ENCODE measurements at places on chromosomes 16 and 17. TPM values are rescaled to one million over a fixed set of nuclear protein-coding genes. Genes with fewer than 3 reads are reported as not detected.

DNA sequence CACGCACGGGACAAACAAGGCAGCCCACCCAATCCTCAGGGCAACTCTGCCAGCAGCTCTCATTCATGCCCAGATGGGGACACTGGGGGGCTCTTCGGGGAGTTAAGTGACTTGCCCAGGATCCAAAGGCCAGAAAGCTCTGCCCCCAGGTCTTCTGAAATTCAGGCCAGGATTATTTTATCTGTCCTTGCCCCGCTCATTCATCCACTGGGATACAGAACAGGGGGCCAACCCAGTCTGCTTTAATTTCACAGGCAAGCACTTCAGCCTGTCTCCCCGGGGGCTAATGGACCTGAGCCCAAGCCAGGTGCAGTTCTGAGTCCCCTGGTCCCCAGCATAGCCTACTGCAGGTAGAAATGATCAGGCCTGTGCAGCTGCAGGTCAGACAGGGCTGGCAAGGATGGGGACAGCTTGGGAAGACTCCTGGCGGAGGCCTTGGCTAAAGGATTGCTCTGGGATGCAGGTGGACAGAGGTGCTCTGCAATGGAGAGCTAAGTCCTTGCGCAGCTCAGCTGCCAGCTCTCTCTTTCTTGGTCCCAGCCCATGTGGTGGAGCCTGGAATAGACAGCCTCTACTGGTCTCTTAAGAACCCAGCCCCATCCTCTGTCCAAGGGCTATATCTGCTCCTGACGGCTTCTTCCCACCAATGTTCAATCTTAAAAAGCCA is 766 bp upstream of the B3GNT9 start:
- DNase-seq, result no peak

DNA sequence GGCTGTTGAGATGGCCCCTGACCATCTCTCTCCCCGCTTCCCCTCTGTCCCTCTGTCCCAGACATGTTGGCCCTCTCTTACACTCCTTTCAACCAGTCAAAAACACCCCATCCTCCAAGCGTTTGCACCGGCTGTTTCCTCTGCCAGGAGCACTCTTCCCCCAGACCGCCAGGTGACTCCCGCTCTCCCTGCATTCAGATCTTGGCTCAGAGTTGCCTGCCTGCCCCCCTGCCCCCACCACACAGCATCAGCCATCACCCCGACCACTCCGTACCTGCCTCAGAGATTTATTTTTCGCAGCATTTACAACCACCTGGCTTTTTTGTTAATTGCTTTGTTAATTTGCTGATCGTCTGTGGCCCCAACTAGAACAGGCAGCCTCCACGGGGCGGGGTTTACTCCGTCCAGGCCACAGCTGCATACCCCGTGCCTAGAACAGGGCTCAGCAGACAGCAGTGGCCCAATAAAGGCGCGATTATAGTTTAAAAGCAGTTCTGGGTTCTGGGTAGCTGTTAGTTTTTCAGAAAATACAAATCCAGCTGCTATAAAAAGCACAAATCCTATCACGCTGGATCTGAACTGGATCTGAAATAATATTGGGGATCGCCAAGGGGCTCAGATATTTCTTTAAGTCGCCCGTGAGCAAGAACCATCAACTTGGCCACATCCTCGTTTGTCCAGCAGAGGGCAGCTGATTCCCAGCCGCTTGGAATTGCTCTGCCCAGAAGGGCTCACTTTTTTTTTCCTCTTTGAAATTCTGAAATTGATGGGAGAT is 173.6 kb downstream of the IRF8 start:
- no peak for DNase-seq

GRCh38 chr17:10311131-10311530 is 61.7 kb downstream of the MYH13 start:
- no peak for DNase-seq

GRCh38 chr16:88468275-88469129 is 15.4 kb downstream of the ZFPM1 start:
- DNase-seq, result no peak

- DNase-seq, result no peak
Observed at GRCh38 chr17:37086334-37086733, 137.6 kb downstream of the AATF start.

Gene KCNJ18
- polyA plus RNA-seq, result not detected

DNA sequence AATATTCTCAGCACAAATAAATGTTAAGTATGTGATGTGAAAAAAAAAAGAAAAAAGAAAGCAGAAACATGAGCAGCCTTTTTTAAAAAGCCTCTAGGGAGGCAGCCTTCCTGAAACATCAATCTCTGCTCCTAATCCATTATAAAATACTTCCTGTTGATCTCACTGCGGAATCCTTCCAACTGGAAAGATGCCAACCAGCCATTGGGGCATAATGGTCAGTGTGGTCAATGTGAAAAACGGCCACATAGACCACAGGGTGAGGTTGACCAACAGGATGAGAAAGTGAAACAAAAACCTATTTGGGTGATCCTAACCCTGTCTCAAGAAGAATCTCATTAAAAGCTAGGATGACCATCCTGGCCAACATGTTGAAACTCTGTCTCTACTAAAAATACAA is 26.1 kb upstream of the ABCA8 start:
- no peak for DNase-seq

Measured in CD4-positive, CD25-positive, alpha-beta regulatory T cell (primary cell).